Thymus (tissue), 14 donors: ENCODE measurements at places on chromosomes 4 and X. TPM values are rescaled to one million over a fixed set of nuclear protein-coding genes. Genes with fewer than 3 reads are reported as not detected.

HGFAC gene
- 0.19 TPM for total RNA-seq

SPATA4 gene
- total RNA-seq, result not detected

NCAPG gene
- total RNA-seq, result 60.5 TPM

IL9R gene
- total RNA-seq, result 6.9 TPM

SHOX gene
- not detected for total RNA-seq

AR gene
- total RNA-seq, result 6.0 TPM

MSX1 gene
- total RNA-seq, result 0.57 TPM

RAB9B gene
- 1.5 TPM for total RNA-seq

KLHL13 gene
- total RNA-seq, result 4.9 TPM

TMEM131L gene
- 40.9 TPM for total RNA-seq
